ENCODE measurements at places on chromosomes 3 and 15.
A peak's percentile ranks its signal among the peaks of the same experiment; 100 is the strongest.

GRCh38 chr3:43496740-43497375 lies 125.0 kb downstream of the ANO10 start:
- DNase-seq, result no peak

DNA sequence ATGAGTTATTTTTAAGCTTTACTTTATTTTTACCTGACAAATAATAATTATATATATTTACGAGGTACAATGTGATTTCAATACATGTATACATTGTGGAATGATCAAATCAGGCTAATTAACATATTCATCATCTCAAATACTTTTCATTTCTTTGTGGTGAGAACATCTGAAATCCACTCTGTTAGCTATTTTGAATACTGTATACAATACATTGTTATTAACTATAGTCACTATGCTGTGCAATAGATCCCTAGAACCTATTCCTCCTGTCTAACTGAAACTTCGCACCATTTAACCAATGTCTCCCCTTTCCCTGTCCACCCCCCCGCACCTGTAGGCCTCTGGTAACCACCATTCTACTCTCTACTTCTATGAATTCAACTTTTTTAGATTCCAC lies 7.9 kb upstream of the SPPL2A start:
- no peak for DNase-seq

- no peak for DNase-seq
Observed at GRCh38 chr3:111351334-111351733, 190.7 kb upstream of the CD96 start.

DNA sequence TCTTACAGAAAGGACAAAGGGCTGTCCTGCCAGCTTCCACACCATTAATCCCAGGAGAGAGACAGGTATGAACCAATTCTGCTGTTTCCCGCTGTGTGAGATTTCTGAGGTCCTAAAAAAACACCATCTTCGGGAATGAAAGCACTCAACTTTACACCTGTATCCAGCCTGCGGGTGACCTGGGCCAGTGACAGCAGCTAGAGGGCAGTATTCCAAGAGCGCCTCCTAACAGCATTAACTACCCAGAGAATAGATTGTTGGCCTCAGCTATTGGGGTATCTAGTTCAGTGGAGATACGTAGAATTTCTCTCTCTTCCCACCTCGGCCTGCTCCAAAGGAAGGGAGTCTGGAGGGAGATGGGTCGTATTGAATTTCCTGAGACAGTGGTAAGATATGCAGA lies 55.1 kb downstream of the WDR76 start:
- DNase-seq, result no peak

DNA sequence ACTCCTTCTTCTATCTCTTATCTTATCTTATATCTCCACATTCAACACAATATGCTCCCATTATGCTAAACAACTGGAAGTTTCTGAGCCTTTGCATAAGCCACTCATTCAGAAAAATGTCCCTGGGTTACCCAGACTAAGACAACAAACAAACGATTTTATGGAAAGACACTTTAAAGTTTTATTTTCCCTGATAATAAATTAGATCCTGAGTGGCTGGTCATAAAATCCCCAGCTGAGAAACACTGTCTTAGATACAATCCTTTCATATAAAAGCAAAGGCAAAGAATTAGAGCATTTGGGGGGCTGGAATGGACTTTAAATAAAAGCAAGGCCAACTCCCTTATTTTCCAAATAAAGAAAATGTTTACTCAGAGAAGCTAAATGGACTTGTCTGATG lies 322.3 kb downstream of the GBE1 start:
- no peak for DNase-seq

- no peak for DNase-seq
Observed at GRCh38 chr3:169227911-169228310, 435.6 kb downstream of the MECOM start.

DNA sequence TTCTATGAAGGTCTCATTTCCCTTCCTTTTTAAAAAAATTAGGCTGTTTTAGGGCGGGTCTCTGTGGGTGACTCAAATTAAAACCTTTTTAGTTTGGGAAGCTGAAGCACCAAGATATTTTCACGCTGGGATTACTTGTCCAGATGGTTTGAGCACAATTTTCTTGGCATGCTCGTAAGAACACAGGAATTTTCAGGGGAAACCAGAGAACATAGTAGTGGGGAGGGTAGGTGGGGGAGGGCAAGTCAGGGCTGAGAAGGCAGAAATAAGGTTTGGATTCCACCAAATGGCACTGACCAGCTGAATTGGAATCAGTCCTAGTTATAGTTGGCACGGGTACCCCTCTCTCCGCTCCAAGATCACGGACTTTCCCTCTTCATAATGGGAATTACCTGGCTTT lies 97.3 kb upstream of the LRIG1 start:
- no peak for DNase-seq

DNA sequence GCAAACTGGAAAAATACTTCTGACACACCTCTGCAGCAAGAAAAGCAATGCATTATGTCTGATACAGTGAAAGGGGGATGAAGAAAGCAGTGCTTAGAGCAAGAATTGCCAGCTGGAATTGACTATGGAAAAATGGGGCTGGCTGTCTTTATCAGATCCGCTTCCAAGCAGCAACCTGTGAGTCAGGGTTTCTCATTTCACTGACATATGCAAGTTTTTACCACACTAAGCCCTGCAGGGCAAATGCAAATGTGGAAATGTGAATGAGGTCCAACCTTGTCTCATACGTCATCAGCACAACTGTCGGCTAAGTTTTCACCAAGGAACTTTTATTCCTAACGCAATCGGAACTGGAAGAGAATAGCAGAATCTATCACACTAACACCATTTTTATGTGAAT lies 172.5 kb upstream of the GADL1 start:
- no peak for DNase-seq

DNA sequence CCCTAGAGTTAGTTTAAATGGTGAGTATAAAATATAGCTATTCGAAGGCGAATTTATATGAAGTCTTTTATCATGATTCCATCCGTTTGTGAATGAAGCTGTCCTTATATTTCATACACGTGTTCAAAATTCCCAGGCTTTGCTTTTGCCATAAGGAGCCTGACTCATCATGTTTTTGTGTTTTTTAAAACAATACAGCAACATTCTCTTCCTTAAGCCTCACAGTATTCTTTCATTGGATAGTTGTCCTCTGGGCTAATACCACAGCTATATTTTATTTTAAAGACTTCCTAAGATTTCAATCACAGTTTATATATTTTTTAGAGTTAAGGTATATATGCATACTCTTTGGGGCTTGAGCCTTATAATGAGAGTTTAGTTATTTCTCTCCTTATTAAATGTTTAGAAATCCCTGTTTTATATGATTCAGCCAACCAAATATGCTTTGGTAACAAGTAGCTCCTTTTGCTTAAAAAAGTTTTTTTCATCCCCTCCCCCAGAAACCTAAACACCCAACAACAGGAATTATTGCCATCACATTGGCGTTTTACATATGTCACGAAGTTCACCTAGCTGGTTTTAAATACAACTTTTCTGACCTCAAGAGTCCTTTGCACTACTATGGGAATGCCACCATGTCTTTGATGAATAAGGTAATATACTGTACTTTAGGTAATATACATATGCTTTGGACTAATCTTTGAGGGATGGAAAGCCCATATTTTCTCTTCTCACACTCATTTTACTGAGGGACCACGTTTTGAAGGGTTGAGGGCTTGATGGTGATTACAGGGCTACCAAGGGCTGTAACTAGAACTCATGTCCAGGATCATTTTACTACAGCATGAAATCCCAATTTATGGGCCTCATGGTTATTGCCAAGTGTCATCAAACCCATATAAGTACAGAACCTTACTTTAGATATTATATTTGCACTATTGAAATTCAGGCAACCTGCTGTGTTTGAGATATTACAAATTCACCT lies 28.5 kb downstream of the ST3GAL6 start:
- no peak for DNase-seq

DNA sequence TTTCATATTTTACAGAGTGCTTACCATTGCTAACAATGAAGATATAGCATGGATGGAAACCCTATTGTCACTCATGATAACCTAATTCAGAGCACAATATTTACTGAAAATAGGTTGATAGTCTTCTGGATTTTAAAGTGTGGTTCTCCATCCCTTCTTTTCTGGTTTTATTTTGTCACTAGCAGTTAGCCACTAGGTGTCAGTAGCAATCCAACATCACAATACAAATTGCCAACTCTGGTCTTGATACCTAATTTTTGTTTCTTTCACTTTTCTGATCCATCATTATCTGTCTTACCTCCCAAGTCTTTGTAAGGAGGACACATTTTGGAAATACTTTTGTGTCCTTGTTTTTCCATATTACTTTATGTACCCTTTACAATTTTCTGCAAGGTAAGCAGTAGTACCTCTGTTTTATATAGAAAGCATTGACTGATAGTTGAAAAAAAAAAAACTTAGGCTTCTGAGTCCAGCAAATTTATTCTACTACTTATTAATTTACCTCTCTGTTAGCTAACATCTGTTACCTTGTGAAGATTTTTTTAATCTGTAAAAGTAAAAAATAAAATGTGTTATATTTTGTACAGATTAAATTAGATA lies 28.3 kb upstream of the CRYBG3 start:
- no peak for DNase-seq

DNA sequence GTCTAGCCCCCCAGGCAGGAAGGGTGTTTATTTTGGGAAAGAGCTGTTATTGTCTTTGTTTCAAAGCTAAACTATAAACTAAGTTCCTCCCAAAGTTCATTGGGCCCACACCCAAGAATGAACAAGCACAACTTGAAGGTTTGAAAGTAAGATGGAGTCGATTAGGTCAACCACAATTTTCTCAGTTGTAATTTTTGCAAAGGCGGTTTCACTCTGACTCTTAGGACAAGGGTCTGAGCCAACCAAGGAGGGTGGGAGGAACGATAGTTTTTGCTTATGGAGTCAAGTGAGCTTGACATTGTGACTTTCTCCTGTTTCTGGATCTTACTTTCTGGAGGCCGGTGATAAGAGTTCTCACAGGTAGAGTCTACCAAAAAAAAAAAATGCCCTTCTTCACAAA lies 5.8 kb upstream of the ZNF770 start:
- no peak for DNase-seq

DNA sequence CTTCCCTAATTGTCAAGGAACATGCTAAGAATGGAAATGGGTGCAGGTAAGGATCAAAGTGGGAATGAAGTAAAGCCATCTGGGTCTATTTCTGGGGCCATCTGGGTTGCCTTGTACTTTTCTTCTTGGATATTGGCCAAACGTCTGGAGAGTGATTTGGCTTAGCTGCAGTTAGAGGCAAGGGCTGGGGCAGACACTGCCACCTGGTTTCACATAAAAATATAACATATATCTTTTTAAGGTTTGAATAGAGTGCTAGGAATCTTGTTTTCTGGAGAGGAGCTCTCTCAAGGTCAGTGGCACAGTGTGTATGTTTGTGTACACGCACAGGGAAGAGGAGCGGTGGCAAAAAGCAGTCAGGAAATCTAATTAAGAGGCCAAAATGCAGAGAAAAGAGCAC lies 24.7 kb upstream of the EOMES start:
- DNase-seq, result no peak

- DNase-seq, result peak; percentile 67
Observed at GRCh38 chr15:83066734-83067637, at the start of gene BTBD1. Gene BTBD1, minus strand, starts transcription at chr15:83067252. Its CDS starts 101 bp downstream, at chr15:83067151.

DNA sequence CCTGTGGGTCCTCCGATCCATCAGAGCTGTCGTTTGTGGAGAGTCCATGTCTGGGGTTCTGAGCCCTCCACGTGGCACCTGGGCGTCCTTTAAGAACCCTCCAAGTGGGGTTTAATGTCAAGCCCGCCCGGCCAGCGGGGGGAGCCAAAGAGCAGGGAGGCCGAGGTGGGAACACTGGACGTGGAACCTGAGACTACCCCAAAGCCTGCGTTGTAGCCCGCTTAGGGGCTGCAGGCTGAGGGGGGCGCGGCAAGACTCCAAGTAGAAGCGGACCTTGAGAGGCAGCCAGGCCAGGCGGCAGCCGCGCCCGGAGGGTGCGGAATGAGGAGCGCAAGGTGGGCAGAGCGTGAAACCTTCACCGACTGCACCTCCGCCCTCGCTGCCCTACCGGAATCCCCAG lies 126.2 kb upstream of the ATP10A start:
- no peak for DNase-seq

DNA sequence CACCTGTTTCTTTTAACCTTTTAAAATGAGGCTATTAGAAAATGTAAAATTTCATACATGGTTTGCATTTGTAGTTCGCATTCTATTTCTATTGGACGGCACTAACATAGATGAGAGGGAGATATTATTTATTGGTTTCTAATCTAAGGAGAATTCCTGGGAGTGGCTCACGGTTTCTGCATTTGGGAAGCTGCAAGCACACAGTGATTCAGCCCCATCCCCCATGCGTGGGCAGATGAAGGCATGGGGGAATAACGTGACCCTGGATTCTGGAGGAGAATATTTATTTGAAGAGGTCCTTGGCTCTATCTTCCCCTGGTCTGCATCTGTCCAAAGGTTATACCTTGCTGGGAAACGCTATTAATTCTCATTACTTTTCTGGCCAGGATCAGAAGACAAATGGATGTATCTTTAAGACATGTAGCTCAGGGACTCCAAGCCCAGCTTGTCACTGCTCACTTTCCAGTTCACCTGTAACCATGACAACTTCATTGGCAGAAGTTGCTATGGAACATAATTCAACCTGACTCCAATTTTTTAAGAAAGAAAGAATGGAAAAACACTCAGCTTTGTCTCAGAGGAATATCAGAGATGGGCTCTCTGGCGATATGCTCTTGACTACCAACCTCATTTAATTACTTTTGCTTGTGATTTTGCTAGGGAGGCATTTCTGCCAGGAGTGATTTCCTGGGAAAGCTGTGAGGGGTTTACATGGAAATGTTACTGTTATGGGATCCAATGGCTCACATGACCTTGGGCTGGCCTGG lies 27.2 kb upstream of the POMGNT2 start:
- DNase-seq, result no peak

DNA sequence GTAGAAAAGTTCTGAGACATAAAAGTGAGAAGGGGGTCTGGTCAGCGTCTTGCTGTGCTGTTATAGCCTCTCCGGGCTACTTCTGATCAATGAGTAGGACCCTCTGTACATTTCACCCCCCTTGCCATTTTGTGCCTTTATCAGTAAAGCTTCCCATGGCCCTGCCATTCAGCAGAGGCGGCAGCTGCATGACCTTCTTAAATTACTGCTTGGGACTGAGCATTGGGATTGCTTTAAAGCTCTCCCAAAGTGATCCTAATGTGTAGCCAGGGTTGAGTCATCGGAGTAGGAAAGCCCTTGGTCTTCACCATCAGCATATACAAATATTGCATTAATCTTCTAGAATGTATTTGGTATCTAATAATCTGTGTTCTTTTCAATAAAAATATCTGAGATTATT lies 70.2 kb downstream of the FMN1 start:
- no peak for DNase-seq

- no peak for DNase-seq
Observed at GRCh38 chr3:121651684-121652083, 9.0 kb downstream of the HCLS1 start.

GRCh38 chr15:58331913-58332675 lies 99.7 kb upstream of the LIPC start:
- peak; percentile 37 for DNase-seq
